NCI-H1092 (cell line): ENCODE measurements at places on chromosomes 16 and 17.

- no peak for DNase-seq
These were observed 71.6 kb downstream of the MAP2K6 start for GRCh38 chr17:69485901-69486643.

- no peak for DNase-seq
These were observed 57.2 kb upstream of the VPS4A start for GRCh38 chr16:69253870-69254341.

DNA sequence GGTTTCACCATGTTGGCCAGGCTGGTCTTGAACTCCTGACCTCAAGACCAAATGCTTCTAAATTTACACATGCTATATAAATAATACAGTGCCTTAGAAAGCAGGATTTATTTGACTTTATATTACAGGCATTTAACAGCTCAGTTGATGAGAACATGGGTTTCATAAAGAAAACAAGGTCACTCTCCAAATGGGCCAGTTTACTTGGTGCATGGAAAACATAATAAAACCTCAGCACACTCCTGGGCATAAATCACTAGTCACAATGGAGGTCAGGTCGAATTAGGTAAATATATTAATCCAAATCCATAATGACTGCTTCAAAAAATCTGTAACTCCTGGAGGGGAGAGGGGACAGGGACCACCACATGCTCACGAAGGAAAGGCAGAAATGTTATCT lies 24.5 kb downstream of the APPBP2 start:
- DNase-seq, result no peak

GRCh38 chr16:81937305-81938038 lies 73.8 kb downstream of the SDR42E1 start:
- no peak for DNase-seq

DNA sequence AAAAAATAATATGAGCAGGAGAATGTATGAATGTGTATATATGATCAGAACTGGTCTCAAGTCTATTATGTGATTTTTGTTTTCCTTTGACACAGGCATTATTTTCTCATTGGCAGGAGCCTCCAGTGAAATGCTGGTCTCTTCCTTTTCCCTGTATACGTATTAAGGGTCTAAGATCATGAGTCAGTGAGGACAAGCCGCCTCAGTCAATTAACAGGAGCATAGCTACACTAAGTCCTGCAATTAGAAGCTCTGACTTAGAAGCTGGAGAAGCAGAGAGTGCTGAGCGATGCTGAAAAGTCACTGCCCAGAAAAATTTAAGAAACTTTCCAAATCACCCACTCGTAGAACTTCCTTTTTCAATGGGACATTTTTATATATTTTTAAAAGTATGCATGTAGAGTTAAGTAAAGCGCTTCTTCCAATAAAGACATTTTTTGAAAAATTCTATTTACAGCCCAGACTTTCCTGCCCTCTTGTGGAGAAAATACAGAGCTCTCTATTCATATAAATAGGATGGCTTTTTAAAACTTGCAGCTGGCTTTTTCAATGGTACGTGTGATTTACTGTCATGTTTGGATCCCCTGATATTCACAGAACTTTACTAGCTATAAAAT lies 70.2 kb upstream of the PSMD7 start:
- peak; percentile 11 for DNase-seq

- DNase-seq, result no peak
These were observed 14.6 kb downstream of the ANKRD40 start for GRCh38 chr17:50693036-50693682.

DNA sequence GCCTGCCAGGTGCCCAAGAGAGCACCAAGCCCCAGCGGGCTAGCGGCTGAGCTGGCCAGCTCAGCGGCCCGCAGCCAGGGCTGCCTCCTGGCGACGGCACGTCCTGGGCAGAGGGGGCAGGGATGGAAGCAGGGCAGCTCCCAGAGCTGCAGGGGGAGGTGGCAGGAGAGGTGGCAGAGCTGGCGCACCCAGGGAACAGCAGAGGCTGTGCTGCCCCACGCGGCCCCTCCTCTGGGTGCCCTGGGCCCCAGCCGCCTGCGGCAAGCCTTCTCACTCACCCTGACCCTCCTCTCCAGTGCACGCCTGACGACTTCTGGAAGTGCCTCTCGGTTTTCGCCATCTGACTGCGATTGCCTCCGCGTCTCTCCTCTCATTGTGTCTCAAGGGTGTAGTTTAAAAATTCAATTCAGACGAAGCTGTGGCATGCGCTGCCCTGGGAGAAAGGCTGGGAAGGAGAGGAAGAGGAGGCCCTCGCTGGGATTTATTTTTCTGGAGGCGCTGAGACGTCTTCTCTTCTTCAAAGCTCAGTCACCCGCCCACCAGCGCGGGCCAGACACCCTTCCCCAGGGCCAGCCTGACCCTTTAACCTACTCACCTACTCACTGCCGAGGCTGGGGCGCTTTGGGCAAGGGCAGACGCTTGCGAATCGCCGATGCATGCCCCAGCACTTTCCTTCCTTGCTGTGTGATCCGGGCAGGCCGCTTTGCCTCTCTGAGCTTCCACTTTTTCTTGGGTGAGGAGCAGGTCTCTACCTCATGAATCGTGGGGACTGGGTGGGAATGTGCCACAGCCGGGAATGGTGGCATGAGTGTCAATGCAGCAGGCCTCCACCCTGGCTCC lies 24.9 kb downstream of the GSE1 start:
- DNase-seq, result no peak

DNA sequence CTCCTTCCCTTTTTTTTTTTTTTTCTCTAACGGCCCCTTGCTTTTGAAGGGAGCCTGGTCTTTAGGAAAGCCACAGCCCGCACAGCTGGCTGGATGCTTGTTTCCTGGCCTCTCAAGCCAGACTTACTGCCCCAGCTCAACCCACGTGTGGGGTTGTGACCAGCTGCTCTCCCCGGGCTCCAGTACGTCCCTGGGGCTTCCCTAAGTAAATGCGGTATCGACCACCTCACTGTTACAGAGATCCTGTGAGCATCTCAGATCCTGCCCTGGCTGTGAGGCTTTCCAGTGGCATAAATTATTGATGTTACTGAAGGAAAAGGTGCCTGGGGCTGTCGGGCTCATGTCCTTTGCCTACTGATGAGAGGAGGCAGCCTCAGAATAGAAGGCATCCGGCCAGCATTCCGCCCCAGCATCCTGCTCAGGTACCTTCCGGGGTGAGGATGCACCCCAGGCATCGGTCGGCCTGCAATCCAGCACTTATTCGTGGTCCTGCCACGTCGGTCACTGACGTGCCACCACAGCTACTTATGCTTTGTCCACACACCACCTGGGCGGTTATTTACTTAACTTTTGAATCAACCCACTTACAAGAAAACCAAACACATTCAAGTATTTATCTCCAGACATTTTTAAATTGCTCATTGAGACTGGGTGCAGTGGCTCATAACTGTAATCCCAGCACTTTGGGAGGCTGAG lies 9.6 kb downstream of the GPRC5B start:
- peak; percentile 36 for DNase-seq

DNA sequence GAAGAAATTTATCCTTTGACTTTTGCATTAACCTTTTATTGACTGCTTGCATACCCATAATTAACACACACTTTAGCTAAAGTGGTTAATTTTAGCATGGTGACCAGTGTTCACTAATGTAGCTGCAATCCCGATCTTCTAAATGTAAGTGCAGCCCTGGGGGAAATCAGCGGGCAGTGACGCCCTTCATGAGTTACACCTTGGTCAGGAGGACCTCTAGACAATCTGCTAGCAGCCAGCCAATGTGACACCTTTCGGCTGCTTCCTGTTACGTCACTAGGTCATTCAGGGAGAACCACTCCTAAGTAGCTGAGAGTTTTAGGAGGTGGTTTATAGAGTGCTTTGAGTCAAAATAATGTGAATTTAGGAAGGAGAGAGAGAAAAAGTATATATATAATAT lies 180.5 kb downstream of the IRX3 start:
- no peak for DNase-seq

DNA sequence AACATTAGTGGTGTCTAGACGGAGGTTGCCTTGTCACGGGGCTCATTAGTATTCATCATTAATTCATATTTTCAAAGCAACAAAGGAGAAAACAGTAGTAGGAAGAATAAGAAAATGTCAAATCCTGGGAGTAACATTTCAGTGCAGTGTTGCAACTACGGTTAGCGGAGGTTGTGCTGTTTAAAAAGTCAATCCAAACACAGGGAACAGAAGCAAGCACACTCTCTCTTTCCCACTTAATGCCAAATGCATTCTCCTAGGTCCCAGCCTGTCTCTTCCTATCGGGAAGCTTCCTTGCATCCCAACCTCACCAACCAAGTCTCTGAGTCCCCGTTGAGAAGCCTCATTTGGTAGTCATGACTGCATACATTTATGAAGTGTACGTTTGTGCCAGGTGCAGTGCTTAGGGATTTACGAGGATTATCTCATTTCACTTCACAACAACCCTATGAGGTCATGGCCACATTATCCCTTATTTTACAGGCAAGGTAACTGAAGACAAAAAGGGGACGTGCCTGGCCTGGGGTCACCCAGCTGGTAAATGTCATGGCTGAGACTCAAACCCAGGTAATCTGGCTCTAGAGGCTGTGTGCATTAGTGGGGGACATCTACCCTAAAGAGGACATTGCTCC lies 283.6 kb upstream of the SALL1 start:
- no peak for DNase-seq

- DNase-seq, result no peak
These were observed 1.3 kb downstream of the RAD51C start for GRCh38 chr17:58693751-58694150.

GRCh38 chr17:78144736-78145641 lies 1.2 kb upstream of the C17orf99 start:
- DNase-seq, result no peak

GRCh38 chr17:2983255-2983654 lies 80.2 kb downstream of the OR1D5 start:
- DNase-seq, result no peak

GRCh38 chr16:19086322-19087199 lies 19.1 kb downstream of the COQ7 start:
- DNase-seq, result peak; percentile 68

- no peak for DNase-seq
These were observed 2093.4 kb downstream of the TP53TG3F start for GRCh38 chr16:35552763-35553162.

- no peak for DNase-seq
These were observed 12.6 kb upstream of the GPT2 start for GRCh38 chr16:46871597-46871996.

DNA sequence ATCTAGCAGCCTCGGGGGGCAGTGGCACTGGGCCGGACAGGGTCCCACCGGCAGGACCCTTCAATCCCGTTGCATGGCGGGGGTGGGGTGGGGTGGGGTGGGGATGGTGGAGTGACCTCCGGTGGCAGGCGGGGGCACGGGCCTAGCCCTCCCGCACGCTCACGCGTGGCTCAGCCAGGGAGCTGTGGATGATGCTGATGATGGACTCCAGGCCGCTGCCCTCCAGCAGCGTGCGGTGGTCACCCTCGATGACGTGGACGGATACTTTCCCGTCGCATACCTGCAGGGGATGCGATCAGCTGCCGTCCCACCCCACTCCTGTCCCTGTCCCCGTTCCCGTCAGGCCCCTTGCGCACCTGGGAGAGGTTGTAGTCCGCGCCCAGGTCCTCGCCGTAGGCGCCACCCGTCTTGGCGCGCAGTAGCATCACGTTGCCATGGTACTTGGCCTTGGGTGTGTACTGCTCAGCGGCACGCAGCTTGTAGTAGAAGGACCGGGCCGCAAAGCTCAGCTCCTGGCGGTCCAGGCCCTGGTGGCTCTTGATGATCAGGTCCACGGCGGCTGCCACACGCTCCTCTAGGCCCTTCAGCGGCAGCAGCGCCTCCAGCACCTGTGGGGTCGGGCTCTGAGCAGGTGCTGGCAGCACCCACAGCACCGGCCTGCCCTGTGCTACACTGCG lies 13.5 kb upstream of the DUS1L start:
- DNase-seq, result no peak

DNA sequence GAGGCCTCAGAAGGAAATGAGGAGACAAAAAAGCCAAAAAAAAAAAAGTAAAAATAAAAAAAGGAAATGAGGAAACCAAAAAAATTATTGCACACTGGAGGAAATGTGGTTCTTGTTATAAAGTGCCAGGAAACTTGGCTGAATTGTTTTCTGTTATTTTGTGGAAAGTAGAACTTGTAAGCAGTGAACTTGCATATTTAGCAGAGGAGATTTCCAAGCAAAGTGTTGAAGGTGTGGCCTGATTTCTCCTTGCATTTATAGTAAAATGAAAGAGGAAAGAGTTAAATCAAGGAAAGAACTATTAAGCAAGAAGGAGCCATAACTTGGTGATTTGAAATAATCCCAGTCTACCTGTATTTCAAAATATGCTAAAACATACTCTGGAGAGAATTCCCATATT lies 34.1 kb upstream of the CPPED1 start:
- DNase-seq, result no peak

DNA sequence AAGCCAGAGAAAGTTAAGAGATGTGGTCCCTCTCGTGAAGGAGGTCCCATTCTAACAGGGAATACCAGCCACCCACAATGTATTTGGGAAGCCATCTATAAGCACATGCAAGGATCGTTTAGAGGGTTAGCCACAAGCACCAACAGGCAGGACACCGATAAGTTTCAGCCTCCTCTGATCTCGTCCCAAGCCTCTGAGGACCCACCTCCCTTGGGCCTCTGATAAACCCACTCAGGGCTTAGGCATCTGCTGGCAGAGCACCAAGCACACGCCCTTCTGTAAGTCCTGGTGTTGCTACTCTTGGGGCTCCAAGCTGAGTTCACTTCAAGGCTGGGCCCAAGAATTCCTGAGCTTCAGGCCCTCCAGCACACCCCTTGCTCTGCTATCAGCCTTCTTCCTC lies 5.4 kb upstream of the PNPO start:
- DNase-seq, result no peak

DNA sequence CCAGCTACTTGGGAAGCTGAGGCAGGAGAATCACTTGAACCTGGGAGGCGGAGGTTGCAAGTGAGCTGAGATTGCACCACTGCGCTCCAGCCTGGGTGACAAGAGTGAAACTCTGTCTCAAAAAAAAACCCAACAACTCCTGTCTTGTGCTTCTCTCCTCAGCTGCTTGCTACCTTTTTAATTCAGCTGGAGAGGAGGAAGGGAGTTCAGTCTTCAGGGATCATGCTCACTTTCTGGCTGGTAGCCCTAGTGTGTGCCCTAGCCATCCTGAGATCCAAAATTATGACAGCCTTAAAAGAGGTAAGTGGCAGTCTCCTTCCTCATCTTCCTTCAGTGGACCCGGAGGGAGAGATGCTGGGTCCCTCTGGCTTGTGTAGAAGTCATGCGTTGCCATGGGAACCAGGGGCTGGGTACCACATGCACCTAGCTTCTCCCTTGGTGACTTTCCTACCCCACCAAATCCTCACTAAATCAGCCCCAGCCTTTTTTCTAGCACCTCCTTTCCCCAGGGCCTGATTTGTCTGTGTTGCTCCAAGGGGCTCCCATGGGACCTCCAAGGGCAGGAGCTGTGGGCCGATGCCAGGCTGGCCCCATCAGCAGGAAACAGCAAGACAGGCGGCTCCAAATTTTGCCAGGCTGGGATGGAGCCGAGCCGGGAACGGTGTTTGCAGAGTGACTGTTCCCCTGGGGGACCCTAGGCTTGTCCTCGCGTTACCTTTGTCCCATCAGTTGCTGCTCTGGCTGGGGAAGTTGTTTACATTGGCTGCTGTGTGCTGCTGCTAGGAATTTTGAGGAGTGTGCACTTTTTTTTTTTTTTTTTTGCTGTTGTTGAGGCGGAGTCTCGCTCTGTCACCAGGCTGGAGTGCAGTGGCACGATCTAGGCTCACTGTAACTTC lies 65.2 kb downstream of the ABCC1 start:
- DNase-seq, result peak; percentile 20

GRCh38 chr17:34171245-34171818 lies 83.8 kb upstream of the CCL2 start:
- DNase-seq, result peak; percentile 35

GRCh38 chr16:50684823-50685461 lies 3.8 kb upstream of the SNX20 start:
- DNase-seq, result no peak

- DNase-seq, result no peak
These were observed 119.2 kb downstream of the RPTOR start for GRCh38 chr17:80663781-80664206.
